Activated CD8-positive, alpha-beta memory T cell treated with anti-CD3 and anti-CD28 coated beads for 4 hours (primary cell): ENCODE measurements at places on chromosomes 12 and 14.

- no peak for DNase-seq
These were observed 278.7 kb upstream of the PRICKLE1 start for GRCh38 chr12:42868291-42868690.

- no peak for DNase-seq
These were observed 2.0 kb downstream of the SCYL2 start for GRCh38 chr12:100268835-100269564.

DNA sequence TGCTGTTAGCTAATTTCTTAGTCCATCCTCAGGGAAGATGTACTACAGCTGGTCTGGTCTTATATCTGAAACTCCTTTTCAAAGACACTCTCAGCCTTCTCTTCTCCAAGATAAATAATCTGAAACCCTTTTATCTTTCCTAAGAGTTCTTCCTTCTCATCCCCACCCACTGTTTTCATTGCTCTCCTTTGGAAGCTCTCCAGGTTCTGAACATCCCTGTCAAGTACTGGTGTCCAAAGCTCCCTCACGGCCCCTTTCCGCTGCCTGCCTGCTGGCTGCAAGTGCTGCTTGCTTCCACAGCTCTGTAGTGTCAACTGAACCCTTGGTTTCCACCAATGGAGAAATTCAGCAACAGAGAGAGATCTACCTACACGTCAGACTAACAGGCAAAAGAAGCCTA lies 6.6 kb upstream of the SLC6A13 start:
- no peak for DNase-seq

DNA sequence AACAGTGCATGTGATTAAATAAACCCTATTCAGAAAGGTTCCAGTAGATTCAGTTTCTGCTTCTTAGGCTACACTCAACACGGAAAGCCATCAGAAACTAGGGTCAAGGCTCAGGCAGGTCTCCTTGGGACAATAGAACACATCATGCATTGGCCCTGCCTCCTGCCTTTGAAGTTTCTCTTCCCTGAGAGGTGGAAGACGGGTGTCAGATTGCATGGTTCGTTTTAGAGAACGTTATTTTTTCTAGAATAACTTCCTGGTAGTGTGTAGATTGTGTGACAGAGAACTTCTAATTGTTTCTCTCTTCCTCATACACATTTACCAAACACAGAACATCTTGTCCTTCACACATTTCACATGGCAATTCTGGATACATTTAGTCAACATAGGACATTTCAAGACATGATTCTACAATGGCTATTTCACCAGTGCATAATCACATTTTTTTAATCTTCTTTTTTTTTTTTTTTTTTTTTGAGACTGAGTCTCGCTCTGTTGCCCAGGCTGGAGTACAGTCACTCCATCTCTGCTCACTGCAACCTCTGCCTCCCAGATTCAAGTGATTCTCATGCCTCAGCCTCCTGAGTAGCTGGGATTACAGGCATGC lies 106.6 kb upstream of the AMN1 start:
- DNase-seq: no peak

- no peak for DNase-seq
These were observed 15.7 kb downstream of the CLIP1 start for GRCh38 chr12:122406701-122407164.

DNA sequence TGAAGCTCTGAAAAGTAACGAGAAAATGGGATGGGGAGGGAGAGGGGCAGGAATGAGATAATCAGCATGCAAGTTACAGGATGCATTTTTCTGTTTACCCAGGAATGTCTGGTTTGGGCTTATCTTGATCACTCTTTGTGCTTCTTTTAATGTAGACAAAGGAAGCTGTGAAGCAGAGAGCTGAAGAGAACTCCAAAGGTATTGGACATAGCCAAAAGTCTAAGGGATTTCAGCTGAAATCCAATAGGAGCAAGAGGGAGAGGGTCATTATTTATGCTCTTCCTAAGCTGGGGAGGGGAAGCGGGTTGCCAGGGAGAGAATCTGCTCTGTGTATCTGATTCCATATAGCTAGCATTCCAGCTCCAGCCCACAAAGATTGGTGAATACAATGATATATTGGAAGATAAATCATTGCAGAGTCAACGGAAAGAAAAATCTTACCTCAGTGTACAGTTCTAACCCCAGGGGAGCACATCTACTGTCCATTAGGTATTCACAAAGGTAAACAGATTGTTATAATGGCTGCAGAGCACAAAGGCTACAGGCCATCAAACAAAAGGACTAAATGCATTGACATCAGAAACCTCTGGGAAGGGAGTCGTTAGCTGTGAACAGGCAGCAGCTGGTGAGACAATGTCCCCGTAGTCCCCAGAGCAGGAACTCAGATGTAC lies 61.0 kb upstream of the PELI2 start:
- DNase-seq: no peak

DNA sequence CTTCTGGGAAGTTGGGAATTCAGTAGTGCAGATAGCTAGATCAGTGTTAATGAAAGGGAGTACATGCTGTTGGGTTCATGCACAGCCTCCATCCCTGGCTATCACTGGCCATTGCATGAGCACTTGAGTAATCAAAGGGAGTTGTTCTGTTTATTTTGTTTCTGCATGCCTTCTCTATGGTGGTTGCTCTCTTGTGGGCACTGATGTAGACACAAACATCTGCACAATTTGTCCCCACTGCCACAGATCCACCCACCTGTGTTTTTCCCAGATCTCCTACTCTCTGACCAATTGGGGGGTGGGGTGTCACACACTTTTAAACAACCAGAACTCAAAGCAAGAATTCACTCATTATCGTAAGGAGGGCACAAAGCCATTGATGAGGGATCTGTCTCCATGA lies 89.7 kb upstream of the DHRS4 start:
- DNase-seq: no peak

DNA sequence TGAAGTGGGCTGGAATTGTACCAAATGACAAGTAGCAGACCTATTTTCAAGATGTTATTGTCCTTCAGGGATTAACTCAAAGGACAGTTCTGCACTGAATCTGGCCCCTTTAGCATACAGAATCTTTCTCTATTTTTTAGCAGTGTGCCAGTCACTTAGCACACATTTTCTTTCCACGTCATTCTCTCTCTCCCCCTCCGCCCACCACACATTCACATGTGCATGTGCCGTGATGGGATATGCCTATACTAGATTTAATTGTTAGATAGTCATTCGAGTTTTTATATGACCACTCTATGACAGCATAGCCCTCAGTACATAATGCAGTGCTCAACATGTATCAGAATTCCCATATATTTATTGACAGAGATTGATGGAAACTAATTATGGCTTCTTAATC lies 129.1 kb downstream of the KCNC2 start:
- DNase-seq: no peak

GRCh38 chr12:11676052-11676451 lies 26.6 kb downstream of the ETV6 start:
- no peak for DNase-seq

GRCh38 chr12:125121106-125121505 lies 55.9 kb downstream of the AACS start:
- DNase-seq: no peak
